ENCODE measurements at places on chromosomes 6 and 20. TPM values are rescaled to one million over a fixed set of nuclear protein-coding genes. Genes with fewer than 3 reads are reported as not detected.

- no peak for DNase-seq
Measured at GRCh38 chr6:50939931-50940330, 121.3 kb downstream of the TFAP2B start.

The HSPA12B gene
- not detected for total RNA-seq

GRCh38 chr20:53291548-53291947, 302.1 kb downstream of the ZNF217 start:
- DNase-seq: no peak

The C6orf15 gene
- not detected for total RNA-seq

- DNase-seq: peak; percentile 24
Measured at GRCh38 chr20:36919715-36920333, 31.7 kb downstream of the SAMHD1 start.

DNA sequence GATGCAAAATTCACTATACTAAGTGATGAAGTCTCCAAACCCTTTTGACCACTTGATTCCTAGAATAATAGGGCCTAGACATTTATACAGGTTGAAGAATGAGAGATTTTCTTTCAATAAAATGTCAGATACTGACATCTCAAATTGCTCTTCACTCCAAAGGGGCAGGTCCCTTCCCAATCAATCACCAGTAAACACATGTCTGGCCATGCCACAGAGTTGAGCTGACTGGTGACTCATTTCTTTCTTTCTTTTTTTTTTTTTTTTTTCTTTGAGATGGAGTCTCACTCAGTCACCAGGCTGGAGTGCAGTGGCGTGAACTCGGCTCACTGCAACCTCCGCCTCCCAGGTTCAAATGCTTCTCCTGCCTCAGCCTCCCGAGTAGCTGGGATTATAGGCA, 388.6 kb upstream of the BTBD3 start:
- DNase-seq: no peak

DNA sequence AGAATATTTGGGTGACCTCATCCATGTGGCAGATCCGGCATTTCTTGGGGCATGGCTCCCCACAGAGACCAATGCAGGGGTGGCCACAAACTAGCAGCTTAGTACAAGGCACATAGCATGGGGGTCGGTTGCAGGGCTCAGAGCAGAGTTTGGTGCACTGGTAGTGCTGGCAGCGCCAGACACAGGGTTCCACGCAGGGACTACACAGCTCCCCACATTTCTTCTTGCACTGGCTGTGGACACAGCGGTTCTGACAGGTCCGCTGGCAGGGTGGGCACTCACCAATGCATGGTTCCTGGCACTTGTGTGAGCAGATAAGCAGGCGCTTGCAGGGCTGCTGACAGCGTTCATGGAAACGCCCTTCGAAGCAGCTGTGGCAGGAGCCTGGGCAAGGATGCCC, 29.1 kb downstream of the DDX27 start:
- DNase-seq: no peak

DNA sequence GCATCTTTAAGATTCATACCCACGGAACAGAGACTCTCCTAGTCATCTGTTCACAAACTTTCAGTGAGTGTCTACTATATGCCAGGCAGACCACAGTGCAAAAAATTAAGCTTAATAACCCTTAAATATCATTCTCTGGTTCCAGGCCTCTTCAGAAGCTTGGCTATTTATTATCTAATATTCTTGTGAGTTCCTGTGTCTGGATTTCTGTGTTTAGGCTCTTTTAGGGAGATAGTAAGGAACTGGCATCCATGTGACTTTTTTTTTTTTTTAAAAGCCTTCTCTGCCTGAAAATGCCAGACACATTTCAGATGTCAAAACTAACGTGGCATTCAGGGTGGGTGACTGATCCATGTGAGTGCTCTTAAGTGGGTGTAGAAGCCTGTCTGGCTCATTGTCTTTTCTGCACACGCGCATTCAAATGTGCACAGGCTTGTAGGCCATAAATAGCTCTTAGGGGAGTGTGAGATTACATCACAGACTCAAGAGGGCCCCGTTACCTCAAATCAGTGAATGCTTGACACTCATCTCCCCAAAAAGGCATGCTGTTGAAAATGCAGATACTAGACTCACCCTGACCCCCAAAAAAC, 141.9 kb downstream of the GMPR start:
- peak; percentile 16 for DNase-seq

GRCh38 chr6:170042596-170043118, 248.2 kb downstream of the DLL1 start:
- DNase-seq: no peak

DNA sequence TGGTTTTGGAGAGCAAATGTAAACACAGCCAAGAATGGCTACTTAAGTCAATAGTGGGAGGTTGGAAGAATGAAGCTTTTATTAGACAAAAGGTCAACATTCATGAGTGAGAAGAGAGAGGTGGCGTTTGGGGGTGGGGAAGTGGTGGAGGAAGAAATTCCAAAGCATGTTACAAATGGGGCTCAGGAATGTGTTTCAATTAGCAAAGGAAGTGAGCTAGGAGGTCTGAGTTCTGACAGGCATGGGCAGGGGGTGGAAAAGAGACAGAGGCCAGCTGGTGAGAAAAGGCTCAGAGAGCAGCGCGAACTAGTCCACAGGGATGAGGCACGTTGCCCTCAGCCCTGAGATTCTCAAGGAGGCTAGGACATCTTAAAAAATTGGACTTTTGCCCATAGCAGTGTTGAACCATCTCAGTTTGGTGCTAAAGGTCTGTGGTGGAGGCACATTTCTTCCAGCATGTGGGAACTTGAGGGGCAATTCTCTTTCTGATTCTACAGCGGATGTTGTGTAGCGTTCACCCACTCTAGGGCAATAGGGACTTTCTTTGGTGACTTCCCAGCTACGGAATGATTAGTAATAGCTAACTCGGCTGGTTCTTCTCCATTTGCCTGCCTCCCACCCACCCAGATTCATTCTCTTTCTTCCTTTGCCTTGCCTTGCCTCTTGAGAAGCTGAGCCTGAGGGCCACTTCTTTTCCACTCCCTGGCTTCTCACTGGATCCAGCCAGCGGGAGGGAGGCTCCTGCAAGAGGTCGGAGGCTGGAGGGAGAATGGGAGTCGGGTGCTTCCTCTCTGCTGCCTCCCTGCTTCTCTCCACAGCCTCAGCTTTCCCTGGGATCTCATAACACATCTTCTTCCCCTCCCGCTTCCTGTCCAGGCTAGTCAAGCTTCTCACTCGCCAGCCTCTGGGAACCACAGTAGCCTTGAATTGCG, 45.1 kb upstream of the NEDD9 start:
- no peak for DNase-seq

The ID1 gene
- total RNA-seq: 9.4 TPM

- DNase-seq: no peak
Measured at GRCh38 chr6:74289884-74290283, 593.9 kb downstream of the CD109 start.

DNA sequence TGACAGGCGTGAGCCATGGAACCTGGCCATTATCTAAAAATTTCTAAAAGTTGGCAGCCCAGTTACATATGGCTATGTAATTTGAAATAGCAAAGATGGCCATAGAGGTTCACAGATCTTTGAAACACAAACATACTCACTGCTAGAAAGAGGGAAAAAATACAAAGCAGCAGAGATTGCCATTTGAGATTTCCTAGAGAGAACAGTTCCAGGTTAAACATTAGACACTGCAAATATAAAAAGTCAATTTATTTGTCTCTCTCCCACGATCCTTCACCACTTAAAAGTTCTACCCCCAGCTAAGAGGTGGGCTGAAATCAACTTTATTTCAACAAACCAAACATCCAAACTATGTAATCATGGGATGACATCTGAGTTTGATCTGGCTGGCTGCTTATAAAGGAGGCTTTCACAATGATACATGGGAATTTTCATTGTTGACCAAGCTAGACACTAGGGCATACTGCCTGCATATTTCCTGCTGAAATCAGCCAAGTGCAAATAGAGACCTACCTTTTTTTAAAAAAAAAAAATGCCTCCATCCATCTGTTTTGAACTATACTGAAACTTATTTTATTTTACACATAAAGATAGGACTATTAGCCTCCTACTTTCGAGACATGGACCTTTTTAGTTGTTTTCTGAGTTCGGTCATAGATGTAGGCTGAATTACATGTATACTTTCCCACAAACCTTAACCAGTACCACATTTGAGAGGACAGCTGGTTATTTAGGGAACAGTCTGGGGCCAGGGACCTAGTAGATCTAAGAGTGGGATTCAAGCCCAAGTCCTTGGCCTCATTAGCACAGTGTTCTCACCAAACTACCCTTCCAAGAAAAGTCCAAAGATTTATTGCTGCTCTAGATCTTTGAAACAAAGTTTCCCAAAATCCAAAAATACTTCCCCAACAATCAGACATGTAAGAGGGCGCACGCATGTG, 16.6 kb downstream of the DCDC2 start:
- no peak for DNase-seq

DNA sequence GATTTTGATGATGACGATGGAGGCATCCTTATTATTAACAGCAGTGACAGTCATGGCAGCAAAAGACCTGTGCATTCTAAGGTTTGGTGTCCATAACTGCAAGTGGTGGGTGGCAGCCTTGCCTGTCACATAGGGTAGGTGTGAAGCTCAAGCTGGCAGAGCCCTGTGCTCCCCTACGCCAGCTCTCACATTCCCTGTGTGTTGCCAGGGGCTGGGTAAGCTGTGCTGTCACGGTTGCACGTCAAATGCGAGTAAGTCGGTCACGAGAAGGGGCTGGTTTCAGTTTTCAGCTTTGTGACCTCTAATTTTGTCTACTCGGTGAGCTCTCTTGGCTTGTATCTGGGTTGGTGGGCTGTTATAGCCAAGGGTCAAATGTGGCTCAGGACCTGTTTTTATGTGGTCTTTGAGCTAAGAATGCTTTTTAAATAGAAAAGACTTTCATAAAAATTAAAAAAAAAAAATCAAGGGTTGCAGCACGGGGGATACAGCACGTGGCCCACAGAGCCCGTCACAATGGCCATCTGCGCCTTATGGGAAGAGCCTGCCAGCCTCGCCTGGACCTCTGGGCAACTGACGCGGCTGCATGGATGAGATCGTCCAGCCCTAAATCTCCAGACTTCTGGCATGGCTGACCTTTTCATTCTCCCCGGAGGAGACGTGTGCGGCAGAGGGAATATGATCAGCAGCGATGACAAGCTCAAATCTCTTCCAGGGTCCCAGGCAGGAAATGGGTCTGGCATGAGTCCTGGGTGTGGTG, 148.5 kb downstream of the PHACTR3 start:
- no peak for DNase-seq
